Heart right ventricle (tissue), 16 donors: ENCODE measurements at places on chromosomes 3 and 15.

- no peak for DNase-seq
These were observed 270.5 kb upstream of the P2RY1 start for GRCh38 chr3:152564459-152564858.

DNA sequence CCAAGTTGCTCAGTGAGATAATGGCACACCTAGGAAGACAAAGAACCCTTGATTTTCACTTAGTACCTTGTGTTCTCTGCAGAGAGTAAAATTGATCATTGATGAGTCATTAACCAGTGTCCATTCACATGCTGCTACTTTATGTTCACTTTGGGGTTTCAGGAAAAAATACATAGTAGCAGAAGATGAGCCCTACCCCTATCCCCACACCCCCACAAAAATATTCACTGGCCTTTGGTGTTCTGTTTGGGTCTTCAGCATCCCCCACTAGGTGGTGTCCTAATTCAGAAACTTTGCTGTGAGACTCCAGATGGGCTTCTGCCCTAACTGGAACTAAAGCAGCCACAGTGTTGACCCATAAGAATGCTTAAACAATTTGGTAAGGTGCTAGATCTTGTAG, 178.8 kb downstream of the KLHL25 start:
- no peak for DNase-seq

- DNase-seq = no peak
These were observed 346.8 kb downstream of the GABRG3 start for GRCh38 chr15:27317736-27318135.

- peak; percentile 14 for DNase-seq
These were observed 36.2 kb upstream of the LDHAL6B start for GRCh38 chr15:59170295-59171066.
